ENCODE measurements at places on chromosomes 1 and 21.

DNA sequence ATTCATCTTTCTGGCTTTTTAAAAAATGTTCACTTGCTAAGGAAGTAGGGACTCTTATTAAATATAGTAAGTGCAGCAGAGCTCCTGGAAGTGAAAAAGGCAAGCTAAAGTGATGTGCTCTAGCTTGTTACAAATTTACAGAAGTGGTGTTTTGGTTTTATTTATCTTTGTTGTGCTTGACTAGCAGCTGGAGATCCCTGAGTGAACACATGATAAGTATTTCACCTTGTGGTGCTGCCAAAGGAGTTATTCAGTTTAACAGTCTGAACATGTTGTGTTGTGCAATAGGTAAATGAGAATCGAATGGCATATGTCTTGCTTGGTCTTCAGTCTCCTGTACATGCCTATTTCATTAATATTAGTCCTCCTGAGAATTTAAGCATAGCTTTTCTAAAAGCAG, 315.7 kb downstream of the TPR start:
- DNase-seq: no peak

DNA sequence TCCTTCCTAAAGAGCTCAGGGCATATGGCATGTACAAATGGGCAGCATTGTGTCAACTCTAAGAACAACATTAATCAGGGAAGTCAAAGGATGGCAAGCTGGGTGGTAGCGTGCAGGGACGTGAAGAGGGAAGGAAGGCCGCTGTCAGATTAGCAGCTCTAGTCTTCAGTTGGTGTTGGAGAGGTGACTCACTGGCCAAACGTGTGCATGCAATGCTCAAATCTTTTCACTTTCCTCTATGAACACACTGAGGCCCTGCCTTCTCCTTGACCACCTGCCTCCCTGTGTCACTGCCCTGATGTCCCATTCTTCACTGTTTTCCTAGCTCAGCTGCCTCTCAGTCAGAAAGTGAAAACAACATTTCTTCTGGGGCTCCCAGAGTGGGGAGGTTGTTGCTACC, 5.9 kb upstream of the PIGR start:
- DNase-seq: no peak

DNA sequence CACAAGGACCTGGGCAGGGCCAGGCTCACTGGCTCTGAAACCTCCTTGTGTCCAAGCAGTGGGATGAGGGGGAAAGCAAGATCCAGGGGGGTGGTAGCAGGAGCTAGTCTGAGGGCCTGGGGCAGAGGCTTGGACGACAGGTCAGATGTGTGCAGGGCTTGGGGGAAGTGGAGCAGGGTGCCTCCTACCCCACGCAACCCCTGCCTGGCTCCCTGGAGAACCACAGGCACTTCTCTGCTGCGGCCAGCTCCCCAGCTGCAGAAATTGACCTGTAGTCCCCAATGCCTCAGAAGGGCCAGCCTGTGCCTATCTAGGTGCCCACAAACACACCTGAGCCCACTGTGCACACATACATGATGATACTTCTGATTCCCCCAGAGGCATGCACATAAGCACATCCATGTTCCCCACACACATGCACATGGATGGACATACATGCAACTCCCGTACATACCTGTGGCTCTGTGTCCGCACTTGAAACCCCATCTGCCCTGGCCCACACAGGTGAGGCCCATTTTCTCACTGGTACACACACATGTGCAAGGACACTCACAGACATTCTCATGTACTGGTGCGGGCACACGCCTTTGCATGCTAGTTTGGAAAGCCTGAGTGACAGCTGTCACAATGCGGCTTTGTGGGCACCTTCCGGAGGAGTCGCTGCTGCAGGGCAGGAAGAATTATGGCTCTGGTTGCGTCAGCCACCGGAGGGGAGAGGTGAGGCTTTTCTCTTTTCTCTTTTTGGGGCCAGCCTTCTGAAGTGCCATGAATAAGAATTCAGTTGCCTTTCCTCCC, 247.2 kb upstream of the CSF3R start:
- DNase-seq: no peak

GRCh38 chr1:207345644-207346477, 24.4 kb downstream of the CD55 start:
- DNase-seq: no peak

- DNase-seq: no peak
Measured at GRCh38 chr1:40704817-40705733, 13.6 kb downstream of the NFYC start.

DNA sequence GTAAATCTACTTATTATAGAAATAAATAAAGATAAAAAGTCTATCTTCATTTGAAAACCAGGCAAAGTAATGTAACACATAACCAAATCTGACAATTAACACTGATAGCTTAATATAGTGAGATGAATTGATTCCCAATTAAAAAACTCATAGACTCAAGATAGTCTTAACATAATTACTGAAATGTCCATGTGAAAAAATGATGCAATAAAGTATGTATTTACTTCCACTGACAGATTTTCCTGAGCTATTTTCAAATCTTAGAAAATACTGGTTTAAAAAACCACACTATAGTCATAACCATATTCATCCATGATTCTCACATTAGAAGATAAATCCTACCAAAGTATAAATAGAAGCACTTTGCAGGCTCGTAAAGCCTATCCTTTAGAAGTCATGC, 9.6 kb upstream of the DONSON start:
- DNase-seq: no peak

DNA sequence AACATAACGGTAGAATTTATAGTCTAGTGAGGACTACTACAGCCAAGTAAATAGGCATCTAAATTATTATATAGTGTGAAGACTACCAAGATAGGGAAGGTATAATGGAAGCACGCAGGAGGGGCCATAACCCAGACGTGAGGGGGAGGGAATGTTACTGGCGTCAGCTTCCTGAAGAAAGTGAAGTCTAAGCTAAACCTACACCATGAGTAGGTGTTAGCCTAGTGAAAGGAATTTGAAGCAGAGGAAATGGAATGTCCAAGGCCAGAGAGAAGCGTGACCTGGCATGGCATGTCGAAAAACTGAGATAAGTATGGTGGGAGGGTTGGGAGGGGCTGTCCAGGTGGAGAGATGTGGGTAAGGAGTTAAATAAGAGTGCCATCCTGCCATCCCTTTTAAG, 140.5 kb downstream of the SLC44A5 start:
- DNase-seq: no peak

All from cerebellar nuclear complex (tissue), 1 donor.